Smooth muscle cell of the brain vasculature (primary cell): ENCODE measurements at places on chromosomes 7 and 10.

GRCh38 chr7:117688126-117688525 lies 185.1 kb downstream of the CTTNBP2 start:
- DNase-seq = no peak

DNA sequence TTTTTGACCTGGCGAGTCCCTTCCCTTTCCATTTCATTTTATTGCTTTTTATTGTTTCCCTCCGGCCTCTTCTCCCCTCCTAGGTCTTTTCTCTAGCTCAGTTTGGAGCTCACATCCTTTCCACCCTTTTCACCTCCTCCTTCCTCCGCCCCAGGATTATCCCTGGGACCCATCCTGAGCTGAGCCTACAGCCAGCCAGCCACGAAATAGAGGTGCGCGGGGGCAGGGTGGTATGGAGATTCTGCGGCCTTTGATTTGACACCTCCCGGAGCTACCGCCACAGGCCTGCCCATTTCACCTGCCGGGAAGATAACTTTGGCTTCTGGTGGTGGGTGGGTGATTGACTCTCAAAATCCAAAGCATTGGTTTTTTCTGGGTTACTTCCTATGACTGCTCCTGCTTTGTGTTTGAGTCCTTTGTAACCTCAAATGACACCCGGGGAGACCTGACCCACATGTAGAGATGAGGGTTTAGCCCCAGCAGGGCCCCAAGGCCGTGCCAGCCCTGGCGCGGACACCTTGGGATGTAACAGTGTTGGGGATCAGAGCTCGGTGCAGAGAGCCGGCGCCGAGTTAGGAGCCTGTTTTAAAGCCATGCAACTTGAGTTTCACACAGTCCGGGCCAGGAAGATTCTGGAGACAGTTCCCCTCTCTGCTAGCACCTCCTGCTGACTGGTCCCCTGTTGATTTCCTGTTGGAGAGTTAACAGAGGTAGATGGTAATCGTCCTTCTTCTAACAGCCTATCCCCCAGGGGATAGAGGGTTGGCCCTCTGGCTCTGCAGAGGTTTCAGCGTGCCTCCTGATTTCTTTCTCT lies 1.5 kb downstream of the DUSP5 start:
- no peak for DNase-seq

- DNase-seq = no peak
These were observed 17.0 kb downstream of the IL15RA start for GRCh38 chr10:5960070-5960972.

- no peak for DNase-seq
These were observed 11.2 kb upstream of the STK31 start for GRCh38 chr7:23698822-23699221.

DNA sequence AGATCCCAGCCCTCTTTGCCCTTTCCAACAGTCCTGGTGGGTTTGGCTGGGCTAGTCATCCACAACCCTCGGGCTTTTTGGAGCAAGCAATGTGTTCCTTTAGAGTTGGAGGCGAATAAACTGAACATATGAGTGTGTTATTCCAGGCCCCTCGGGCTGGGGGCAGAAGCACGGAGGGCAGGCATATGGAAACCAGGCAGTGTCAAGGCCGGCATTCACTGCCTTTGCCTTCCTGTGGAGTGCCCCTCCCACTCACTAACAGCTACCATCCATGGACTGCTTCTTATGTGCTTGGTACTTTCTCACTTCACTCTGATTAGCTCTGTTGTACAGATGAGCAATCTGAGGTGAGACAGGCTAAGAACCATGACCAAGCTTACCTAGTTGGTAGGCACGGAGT lies 53.9 kb upstream of the EFCAB10 start:
- no peak for DNase-seq

DNA sequence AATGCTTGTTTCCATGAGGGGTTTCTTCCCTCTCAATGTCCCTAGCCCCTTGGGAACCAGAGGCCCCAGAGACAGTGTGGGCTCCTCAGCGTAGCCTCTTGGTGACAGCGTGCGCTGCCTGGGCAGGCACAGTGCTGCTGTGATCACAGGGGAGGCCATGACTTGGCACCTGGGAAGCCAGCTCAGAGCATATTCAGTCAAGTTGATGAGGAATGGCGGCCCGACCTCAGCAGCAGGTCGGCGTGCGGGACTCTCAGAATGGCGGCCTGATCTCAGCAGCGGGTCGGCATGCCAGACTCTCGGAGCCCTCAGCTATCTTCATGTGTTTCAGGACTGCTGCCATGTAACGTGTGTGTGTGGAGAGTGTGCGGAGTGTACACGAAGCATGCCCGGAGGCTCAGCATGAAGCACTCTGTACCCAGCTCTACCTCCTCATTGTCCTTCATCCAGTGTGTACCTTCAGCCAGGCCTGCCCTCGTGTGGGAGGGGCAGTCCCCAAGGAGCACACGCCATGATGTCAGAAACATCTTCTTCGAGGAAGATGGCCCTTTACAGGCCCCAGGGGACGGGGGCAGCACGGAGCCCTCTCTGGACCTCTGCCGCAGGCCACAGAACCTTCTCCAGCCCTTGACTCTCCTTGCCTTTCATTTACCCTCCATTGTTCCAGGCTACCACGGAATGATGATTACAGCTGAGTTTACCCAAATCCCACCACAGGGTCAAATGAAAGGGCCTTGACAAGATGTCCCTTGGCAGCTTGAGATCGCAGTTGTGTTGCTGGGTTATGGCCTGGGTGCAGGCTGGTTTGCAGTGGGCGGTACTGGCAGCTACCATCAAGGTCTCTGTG lies 130.4 kb downstream of the SMURF1 start:
- DNase-seq = no peak

DNA sequence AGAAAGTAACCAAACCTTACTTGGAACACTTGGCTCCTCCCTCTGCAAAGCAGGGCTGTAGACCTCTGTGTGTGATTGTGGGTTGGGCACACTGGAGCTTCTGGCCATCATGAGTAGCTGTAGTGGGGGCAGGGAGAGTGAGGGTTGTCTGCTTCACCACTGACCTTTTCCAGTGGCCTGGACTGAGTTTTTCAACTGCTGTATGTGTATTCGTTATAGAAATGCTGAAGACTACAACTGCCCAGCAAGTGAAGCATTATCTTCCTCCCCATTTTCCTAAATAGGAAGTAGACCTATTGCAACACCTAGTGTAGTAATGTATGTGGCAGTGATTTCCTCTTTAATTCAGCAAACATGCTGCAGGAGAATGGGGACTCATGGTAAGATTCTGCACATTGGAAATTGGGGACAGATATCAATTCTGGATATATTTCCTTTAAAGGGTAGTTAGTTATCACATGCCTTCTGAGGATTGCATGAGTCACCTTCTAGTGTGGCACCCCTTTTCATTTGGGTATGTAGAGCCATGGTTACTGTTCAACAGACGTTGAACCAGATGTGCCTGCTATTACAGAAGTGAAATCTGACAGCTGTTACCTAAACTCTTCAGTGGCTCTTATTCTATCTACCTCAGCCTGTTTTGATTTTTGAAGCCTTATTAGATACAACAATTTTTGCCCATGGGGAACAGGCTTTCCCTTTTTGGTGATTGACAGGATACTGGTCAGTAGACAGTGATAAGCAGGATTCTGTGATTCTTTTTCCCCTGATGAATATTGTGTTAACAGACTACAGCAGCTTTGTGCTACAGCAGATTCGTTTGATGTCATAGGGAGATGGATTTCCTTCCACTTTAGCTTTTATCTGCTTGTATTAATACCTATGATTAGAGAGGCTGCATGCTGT lies 130.9 kb downstream of the SND1 start:
- DNase-seq = no peak

DNA sequence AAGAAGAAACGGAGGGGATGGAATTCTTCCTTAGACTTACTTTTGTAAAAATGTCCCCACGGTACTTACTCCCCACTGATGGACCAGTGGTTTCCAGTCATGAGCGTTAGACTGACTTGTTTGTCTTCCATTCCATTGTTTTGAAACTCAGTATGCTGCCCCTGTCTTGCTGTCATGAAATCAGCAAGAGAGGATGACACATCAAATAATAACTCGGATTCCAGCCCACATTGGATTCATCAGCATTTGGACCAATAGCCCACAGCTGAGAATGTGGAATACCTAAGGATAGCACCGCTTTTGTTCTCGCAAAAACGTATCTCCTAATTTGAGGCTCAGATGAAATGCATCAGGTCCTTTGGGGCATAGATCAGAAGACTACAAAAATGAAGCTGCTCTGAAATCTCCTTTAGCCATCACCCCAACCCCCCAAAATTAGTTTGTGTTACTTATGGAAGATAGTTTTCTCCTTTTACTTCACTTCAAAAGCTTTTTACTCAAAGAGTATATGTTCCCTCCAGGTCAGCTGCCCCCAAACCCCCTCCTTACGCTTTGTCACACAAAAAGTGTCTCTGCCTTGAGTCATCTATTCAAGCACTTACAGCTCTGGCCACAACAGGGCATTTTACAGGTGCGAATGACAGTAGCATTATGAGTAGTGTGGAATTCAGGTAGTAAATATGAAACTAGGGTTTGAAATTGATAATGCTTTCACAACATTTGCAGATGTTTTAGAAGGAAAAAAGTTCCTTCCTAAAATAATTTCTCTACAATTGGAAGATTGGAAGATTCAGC lies 158.7 kb upstream of the LANCL2 start:
- peak; percentile 84 for DNase-seq

DNA sequence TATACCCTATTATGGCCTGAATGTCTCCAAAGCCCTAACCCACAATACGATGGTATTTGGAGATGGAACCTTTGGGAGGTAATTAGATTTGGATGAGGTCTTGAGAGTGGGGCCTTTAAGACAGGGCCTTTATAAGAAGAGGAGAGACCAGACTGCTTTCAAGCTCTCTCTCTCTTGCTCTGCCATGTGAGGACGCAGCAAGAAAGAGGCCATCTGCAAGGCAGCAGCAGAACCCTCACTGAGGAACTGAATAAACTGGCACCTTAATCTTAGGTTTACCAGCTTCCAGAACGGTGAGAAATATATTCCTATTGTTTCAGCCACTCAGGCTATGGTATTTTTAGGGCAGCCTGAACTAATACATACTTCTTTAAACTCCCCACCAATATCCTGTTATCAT lies 2.0 kb upstream of the GNAI1 start:
- DNase-seq = no peak

DNA sequence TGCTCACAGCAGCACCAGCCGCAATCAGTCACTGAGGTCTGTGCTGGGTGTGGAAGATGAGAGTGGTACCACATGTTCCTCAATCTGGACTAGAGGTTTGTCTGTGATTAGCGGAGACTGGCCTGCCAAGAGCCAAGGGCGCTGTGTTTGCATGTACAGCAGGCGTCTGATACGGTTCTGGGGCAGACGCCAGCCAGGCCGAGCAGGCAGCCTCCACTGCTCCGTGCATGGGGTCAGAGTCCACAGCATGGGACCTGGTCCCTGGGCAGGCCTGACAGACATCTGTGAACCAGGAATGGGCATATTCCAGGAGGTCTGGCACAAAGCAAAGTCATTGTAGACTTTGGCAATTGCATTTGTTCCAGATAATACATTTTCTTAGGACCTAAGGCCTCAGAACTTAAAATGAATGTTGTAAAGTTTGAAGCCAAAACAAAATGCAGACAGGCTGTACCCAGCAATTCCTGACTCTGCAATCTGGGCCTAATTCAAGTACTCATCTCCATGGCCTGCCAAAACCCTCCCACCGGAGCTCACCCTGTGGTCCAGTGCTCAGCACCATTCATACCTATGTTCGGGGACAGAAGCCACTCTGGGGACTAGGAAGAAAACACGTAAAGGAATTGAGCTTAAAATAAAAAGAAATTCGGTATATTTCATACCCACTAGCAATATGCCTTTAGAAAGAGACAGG lies 50.0 kb upstream of the FAM20C start:
- no peak for DNase-seq

GRCh38 chr7:55024776-55025175 lies 6.0 kb downstream of the EGFR start:
- no peak for DNase-seq

DNA sequence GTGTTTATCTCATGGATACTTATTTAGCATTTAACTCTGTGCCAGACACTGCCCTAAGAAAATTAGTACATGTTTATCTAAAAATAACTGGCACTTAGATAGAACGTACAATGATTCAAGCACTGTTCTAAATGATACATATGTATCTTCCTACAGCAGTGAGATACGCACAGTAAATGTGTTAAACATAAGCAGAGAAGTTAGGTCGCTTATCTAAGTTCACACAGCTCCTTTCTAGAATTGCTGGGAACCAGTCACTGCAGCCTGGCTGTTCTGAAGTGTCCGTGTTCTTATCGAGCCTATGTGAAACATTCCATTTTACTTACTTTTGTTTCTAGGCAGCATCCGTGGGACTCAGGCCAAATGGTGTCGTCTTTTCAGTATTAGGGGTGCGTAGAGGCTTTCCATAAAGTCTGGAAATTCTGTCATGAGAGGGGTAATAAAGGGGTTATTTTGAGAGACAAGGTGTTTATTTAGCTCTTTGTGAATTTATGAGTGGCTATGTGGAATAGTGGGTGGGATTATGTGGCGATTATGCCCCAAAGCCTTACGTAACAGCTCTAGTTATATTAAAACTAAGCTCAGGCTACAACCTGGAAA lies 186.9 kb downstream of the SND1 start:
- DNase-seq = no peak

DNA sequence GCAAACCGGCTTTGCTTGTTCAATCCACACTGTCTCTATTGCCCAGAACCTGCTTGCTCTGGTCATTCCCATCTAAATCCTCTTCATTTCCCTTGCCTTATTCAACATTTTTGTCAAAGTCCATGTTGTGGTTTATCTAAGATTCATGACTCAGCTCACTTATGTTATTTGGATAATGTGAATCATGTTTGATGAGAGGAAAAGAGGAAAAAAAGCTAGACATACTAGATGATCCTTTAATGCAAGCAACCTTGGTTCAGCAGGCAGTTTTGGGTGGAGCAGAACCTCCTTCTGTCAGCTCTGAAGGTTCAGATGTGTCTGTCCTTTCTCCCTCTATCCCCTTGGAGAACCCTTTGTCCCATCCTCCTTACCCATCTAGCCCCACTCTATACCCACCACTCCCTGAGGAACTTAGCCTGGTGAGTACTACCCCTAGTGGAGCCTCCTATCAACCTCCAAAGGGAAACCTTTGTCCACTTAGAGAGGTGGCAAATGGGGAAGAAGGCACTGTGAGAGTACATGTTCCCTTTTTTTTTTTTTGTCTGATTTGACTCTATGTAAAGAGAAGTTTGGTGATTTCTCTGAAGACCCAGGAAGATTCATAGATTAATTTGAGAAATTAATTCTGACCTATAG lies 2.1 kb upstream of the SAMD9L start:
- no peak for DNase-seq

GRCh38 chr7:32335107-32335506 lies 155.1 kb downstream of the LSM5 start:
- no peak for DNase-seq

DNA sequence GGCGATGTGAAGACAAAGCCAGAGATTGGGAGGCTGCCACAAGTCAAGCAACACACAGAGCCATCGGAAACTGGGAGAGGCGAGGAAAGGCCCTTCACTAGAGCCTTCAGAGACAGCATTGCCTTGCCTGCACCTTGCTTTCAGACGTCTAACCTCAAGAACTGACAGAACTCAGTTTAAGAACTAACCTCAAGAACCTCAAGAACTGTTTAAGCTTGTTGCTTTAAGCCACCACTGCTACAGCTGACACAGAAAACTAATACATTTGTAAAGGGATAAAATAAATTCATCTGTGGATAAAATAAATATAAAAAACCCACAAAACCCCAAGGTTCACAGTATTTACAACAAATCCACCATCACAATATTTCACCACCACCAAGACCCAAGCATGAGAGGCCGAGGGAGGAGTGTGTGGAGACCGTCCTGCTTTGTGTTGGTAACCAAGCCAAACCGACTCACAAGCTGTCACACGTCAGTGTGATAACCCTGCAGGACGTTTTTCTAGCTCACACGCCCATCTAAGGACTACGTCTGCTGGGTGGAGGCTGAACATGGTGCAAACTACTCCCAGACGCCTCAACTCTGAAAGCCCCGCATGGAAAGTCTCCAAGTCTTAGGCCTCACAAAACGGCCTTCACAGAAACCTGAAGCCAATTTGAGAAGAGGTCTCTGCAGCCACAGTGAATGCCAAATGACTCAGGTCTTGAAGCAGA lies 116.8 kb downstream of the ABLIM1 start:
- DNase-seq = no peak
